ENCODE measurements at places on chromosomes 4 and X. TPM values are rescaled to one million over a fixed set of nuclear protein-coding genes. Genes with fewer than 3 reads are reported as not detected.

DNA sequence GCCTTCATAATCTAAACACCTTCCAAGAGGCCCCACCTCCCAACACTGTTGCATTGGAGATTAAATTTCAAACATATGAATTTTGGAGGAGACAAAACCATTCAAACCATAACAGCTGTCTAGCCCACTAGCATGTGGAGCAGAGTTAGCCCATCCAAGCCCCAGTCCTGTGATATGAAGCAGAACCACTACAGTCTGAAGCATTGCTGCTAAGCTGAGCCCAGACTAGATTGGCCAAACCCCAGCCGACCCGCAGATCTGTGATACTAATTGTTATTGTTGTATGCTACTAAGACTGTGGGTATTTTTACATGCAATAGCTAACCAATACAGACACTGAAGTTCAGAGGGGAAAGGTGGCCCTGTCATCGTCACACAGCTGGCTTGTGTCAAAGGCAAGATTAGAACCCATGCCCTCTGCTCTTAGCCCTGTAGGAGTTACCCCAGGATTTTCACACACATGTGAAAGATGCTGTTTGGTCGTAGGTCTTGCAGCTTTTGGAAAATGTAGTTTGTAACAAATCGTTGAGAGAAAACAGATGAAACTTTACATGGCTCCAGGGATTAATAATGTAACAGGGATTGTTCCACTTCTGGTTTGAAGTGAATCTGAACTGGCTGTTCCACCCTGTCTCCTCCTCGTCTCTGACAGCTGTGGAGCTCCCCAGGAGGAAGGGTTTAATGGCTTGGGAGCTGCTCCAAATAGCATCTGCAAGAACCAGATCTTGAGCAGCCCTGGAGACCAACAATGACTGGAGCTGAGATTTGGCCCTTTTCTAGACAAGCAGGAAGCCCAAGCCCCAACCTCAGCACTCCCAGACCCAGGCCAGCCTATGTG is 517.5 kb downstream of the MID1IP1 start:
- no peaks in the 10 kb centered on the region for H3K4me1 ChIP-seq
- no peaks in the 10 kb centered on the region for H3K36me3 ChIP-seq
- DNase-seq: no peak

Gene GPR50
- total RNA-seq: not detected

DNA sequence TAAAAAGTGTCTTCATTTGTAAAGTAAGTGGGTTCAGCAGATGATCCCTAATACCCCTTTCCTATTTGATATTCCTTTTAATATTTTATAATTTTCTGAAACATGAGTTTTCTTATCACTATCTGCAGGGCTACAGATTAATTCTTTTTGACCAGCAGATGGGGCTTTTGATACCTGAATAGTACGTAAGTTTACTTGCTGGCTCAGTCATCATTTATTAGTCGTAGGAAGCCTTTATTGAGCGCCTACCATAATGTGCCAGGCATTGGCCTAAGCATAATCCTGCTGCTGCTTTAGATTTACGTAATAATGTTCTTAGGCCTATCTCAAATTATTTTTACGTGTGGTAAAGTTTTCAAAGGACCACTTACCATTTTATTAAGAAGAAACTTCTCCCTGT is 33.1 kb downstream of the OSTC start:
- H3K36me3 ChIP-seq: peaks cover 6% of the 10 kb centered on the region
- peak; percentile 65 for DNase-seq
- no peak overlapping the region for H3K27ac ChIP-seq

Gene P2RY4
- not detected for total RNA-seq
